ENCODE measurements at places on chromosomes 4 and X.

DNA sequence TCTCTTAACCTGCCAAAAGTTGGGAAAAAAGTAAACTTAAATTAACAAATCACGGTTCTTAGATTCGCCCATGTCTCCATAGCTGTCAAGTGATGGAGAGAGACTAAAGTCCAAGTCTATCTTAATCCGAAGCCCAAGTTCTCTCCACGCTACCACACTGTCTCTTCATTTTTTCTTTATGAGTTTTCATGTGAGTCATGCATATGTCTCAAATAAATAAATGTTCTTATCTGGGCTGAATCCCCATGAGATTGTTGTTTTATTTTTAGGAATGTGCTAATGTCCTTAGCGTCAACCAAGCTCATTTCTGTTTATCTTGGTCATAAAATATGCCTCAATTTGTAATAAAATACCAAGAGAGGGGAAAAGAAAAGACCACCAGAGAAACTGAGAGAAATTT lies 169.3 kb downstream of the RCHY1 start:
- no peak for DNase-seq

DNA sequence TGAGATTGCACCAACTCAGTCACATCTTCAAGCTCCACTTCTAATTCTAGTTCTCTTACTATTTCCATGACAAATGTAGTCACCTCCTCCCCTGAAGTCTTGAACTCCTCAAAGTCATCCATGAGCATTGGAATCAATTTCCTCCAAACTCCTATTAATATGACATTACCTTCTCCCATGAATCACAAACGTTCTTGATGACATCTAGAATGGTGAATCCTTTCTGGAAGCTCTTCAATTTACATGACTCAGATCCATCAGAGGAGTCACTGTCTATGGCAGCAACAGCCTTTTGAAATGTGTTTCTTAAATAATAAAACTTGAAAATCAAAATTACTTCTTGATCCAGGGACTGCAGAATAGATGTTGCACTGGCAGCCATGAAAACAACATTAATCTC lies 34.5 kb downstream of the GALNTL6 start:
- no peak for DNase-seq

DNA sequence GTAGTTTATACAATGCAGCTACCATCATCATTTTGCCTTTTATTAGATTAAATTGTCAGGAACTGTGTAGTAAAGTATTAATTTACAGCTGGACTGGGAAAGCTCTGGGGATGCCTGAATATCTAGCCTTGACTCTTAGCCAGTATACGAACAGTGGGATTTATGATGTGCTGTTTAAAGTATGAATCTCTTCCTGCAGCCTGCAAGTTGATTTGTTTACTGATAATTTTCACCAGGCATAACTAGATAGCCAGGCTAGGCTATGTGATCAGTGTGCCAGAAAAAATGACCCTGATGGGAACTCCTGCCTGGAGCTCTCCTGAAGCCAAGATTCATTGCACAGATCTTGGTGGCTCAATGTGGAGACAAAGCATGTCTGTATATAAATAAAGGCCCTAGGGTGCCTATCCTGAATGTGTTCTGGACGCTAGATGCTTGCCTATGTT lies 119.2 kb downstream of the SCLT1 start:
- no peak for DNase-seq

- DNase-seq: no peak
Observed at GRCh38 chr4:16516796-16517439, 290.6 kb upstream of the TAPT1 start.

- peak; percentile 6 for DNase-seq
Observed at GRCh38 chr4:113781439-113782040, 20.0 kb upstream of the CAMK2D start.

GRCh38 chr4:65825116-65825753 lies 154.9 kb upstream of the EPHA5 start:
- DNase-seq: no peak

- DNase-seq: no peak
Observed at GRCh38 chrX:78753571-78753970, 6.1 kb downstream of the LPAR4 start.

GRCh38 chr4:29970626-29971025 lies 749.5 kb upstream of the PCDH7 start:
- no peak for DNase-seq

DNA sequence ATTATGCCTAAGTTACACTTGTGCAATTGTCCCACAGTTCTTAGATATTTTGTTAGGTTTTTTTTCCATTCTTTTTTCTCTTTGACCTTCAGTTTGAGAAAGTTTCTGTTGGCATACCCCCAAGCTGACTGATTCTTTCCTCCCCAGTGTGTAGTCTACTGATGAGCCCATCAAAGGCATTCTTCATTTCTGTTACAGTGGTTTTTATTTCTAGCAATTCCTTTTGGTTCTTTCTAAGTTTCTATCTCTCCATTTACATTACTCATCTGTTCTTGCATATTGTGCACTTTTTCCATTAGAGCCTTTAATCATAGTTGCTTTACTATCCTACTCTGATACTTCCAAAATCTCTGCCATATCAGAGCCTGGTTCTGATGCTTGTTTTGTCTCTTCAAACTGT lies 31.9 kb downstream of the CASP6 start:
- no peak for DNase-seq

GRCh38 chr4:38949411-38950051 lies 81.9 kb downstream of the FAM114A1 start:
- no peak for DNase-seq

GRCh38 chr4:5708449-5709206 lies at the start of gene EVC2:
Gene EVC2 (minus strand): TSS chr4:5708559. CDS start chr4:5708513, 46 bp downstream.
- no peak for DNase-seq

DNA sequence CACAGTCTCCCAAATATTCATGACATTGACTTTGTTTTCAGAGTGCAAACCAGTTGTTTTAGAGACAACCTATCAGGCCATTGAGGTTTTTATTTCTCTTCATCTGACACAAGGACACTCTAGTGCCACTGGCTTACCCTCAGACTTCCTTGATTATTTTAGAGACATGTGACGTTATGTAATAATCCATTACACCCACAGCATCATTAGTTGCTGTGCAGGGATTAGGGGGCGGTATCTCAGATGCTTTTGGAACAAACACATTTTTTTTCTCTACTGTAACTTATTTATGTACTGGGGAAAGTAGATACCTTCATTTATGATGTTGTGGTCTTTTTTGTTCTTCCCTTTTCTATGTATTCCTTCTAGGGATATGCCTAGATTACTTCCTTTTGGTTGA lies 2293.1 kb downstream of the PCDH7 start:
- DNase-seq: no peak

- DNase-seq: no peak
Observed at GRCh38 chr4:20430259-20430941, 178.7 kb downstream of the SLIT2 start.

- DNase-seq: no peak
Observed at GRCh38 chr4:73066928-73067327, 2.6 kb downstream of the COX18 start.
